ENCODE measurements at places on chromosomes 4 and X.

- DNase-seq, result no peak
Measured at GRCh38 chrX:133654811-133655210, 239.5 kb upstream of the GPC4 start.

DNA sequence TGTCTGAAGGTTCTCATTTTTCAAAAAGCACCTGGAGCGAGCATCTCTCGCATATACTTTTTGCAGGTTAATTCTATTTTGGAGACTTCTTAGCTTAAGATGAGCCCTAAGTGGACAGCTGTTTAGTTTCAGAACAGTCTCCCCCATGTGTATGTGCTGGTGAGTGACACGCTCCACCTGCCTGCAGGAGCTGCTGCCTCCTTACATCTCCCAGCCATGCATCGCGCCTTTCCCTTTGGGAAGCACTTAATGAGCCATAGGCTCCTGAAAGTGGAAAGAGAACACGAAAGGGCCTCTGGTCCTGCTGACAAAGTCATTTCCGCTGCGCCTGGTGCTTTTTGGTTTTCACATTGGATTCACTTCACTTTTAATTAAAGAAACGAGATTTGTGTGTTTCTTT lies 56.1 kb downstream of the TRIML2 start:
- no peak for DNase-seq

DNA sequence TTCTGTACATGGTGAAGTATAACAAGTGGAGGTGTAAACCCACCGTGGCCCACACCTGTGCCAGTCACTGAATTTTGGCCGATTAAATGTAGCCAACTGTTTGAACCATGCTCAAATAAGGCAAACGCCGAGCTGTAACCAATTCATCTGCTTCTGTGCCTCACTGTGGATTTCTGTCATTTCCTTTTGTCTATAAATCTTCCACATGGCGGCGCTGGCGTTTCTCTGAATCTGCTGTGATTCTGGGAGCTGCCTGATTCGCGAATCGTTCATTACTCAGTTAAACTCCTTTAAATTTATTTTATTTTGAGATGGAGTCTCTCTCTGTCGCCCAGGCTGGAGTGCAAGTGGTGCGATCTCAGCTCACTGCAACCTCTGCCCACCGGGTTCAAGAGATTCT lies 19.2 kb downstream of the SUPT20HL2 start:
- peak; percentile 11 for DNase-seq

- DNase-seq, result peak; percentile 18
Measured at GRCh38 chrX:43882294-43882681, at the start of gene MAOB. Gene MAOB (minus strand): TSS chrX:43882450. CDS start chrX:43882299, 151 bp downstream.

DNA sequence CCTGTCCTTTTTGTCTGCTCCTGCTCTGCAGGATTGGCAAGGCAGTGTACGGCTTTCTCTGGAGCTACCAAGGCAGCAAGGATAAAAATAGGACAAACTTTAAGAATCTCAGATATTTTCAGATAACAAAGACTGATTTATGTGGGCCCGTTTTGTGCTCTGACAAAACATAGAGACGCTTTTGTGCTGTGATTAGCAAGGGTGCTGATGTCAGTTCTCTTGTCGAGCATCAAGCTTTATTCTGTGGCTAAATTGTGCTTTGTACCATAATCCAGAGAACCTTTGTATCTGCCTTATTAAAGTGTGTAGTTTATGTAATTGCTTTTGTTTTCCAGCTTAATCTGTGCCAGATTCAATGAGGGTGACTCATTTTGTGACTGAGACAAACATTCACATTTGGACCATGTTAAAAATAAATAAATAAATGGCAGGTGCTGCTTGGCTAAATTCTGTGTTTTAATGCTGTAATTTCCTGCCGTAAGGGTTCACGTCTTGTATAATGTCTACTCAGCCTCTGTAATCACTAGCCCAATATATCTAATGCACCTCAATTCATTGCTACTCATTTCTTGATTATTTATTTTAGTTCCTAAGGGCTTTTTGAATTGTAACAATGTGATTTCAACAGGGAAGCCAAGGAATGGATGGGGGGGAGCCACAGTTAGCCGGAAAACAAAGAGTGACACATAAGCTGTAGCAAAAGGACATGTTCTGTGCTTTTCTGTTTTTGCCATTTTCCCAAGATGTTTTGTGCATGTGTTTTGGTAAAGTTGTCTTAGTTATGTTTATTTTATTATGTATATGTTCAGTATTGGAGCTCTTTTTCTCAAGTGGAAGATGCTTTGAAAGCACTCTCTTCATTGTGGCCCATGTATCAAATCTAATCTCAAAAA lies 75.1 kb downstream of the GAB1 start:
- DNase-seq, result no peak

- DNase-seq, result no peak
Measured at GRCh38 chrX:31166416-31166815, 94.6 kb upstream of the FTHL17 start.

- DNase-seq, result no peak
Measured at GRCh38 chrX:20056704-20057103, 60.0 kb downstream of the MAP7D2 start.

DNA sequence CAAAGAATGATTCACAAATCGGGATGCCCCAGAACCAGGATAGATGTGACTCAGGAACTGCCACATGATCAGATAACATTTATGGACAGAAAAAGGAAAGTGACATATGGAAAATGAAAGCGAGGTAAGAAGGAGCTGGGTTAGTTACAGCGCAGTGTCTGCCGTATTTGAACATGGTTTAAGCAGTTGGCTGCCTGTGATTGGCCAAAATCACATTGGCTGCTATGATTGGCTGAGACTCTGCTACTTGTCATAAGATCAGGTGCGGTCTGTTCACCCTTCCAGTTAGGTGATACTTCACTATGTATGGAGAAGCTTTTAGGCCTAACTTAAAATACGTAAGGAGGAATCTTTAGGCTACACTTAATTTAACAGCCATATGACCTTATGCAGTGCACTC lies 322.7 kb upstream of the HAND2 start:
- DNase-seq, result no peak

DNA sequence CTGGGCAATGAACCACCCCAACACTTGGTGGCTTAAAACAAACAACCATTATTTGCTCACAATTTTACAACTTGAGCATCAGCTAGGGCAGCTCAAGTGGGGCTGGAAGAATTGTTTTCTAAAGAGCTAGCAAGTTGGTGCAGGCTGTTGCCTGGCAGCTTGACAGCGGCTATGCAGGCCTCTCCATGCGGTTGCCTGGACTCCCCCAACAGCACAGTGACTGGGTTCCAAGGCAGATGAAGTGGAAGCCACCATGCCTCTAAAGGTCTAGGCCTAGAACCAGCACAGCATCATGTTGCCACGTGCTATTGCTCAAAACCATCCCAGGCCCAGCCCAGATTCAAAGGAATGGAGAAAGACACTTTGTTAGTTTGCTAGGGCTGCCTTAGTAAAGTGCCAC lies 114.8 kb downstream of the BCOR start:
- DNase-seq, result no peak

GRCh38 chr4:87865288-87865687 lies 32.5 kb downstream of the MEPE start:
- DNase-seq, result no peak

DNA sequence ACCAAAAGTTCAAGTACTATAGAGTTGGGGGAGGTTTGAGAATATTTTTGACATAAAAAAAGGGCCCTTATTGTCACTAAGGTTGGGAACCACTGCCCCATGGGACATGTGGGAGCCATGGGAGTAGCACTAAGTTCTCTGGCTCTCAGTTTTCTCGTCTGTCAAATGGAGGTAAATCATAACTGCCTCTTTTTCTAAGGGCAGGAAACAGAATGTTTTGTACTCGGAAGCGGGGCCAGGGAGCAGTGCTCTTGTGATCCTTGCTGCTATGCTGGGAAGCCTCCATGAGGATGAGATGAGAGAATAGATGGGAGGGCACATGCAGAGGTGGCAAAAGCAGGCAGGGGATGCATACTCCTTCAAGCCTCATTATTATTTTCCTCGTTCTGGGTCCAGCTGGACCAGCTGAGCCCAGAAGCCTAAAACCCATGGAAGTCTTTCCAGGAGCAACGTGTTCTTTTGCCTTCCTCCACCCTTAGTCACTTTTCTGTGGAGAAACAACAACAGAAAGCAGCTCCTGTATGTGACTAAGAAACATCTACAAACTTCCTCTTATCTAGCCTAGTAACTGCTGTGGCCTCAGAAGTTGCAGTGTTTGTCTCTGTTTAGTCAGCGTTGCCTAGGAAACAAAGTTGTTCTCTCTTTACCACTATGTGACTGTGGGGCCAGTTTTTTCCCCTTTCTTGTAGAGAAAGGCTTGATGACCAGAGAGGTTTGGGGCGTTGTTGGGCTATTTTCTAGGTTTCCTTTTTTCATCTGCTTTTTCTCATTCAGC lies 64.8 kb downstream of the TSC22D3 start:
- DNase-seq, result peak; percentile 15

DNA sequence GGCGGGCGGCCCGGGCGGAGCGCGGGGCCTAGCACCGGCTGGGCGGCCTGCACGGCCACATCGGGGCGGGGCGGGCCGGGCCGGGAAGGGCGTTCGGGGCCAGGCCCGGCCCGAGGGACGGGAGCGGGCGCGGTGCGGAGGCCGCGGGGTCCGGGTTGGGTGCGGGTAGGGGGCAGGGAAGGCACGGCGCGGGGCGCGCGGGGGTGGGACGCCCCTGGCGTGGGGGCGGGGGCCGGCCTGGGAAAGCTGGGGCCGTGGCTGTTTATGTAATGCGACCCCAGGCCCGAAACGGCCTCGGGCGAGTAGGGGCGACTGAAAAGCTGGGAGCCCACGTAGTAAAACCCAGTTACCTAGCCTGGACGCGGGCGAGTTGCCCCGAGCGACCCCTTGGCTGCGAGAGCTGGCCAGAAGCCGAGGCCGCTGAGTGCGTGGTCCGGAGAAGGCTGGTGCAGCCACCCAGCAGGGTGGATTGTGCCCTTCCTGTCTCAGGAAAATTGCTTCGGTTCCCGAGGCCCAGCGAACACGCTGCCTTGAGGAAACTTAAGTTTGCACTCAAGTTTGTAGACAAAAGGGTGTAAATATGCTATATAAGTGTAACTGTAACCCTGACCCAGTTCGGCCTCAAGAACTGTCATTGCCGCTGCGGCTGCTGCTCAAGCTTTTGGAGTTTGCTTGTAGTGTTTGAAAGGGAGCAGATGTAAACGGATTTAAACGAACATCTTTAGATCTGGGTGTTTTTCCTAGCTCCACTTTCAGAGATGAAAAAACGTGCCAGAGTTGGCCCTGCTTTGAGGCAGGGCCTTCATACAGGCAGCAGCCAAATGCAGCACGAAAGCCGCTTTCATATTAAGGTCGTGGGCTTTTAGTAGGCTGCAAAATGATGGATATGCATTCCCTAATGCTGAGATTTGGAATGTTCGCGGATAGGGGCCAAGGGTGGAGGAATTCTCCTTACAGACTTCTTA lies 674 bp downstream of the SEC24B start:
- DNase-seq, result peak; percentile 13

DNA sequence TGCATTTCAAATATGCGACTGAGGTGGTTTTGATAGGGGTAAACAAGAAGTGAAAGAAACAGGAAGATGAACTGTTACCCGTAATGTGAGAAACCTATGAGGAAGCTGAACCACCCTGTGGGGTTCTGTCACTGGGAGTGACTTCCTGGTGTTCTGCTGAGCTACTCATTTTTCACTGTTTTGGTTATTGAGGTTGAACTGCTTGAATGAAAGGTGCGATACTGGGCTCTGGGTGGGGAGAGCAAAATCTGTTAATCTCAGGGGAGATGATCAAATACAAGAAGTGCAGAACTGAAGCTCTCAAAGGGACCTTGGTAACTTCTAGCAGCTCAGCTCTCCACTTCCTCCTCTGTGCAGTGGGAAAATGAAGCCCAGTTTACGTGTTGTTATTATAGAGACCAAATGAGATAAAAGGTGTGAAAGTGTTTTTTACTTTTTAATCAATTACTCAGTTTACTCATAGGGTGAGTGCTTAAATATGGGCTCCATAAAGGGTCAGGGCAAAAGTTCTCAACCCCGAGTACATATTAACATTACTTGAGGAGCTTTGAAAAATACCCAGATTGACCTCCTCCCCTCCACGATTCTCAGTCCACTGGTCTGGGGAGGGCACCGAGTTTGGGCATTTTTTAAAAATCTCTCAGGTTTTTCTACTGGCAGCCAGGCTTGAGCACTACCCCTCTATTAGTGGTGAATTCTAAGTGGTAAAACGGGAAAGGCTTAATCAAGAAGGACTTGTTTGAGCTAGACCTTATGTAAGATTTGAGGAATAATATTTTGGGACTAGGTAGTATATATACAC lies 66.7 kb downstream of the COQ2 start:
- DNase-seq, result peak; percentile 48

DNA sequence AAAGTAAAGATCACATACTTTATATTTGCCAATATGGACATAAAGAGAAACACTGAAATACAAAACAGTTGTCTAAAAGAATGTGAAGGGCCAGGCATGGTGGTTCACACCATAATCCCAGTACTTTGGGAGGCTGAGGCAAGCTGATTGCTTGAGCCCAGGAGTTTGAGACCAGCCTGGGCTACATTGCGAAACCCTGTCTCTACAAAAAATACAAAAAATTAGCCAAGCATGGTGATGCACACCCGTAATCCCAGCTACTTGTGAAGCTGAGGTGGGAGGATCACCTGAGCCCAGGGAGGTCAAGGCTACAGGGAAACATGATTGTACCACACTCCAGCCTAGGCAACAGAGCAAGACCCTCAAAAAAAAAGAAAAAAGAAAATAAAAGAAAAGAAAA lies 11.8 kb downstream of the RBM47 start:
- DNase-seq, result no peak

DNA sequence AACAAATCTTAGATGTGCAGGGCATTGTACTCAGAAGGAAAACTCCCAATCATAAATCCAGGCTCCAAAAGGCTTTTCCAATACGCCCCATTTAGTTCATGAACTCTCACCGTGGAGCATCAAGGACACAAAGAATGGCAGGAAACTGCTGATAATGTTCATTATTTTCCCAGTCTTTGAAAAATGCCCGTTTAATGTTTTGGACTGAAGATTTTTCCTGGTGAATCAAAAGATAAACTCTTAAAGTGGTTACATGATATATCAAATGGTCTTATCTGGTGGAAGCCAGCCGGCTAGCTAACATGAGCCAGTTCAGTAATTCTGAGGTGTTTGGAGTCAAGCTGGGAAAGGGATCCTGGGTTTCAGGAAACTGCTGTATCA lies 62.1 kb upstream of the AP1S2 start:
- DNase-seq, result no peak

- DNase-seq, result no peak
Measured at GRCh38 chr4:115562506-115562905, 449.1 kb upstream of the NDST4 start.

- DNase-seq, result no peak
Measured at GRCh38 chrX:39936886-39937770, 160.6 kb downstream of the BCOR start.

GRCh38 chr4:133921280-133922195 lies 280.1 kb downstream of the PABPC4L start:
- DNase-seq, result no peak

DNA sequence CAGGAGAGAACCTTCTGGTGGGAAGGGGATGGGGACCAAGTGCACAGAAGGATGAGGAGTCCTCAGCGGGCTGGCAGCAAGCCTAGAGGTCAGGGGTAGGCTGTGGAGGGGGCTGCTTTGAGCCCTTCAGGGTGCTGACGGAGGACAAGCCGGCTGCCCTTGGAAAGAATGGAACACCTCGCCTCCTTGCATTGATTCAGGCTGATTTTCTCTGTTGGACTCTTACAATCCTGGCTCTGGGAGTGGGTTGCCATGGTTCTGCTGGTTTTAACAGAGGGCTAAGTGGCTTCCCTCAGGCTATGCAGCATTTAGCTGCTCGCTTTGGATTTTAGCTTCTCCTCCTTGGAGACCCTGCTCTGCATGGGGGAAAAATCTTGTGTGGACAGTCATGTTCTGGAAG lies 49.4 kb upstream of the CHRNA9 start:
- DNase-seq, result no peak

GRCh38 chr4:8274765-8275547 lies 5.4 kb downstream of the HTRA3 start:
- DNase-seq, result no peak

Measured in activated naive CD4-positive, alpha-beta T cell treated with anti-CD3 and anti-CD28 coated beads, Interleukin-2, amount 50 U/mL, for 16 hours (primary cell).